ENCODE measurements at places on chromosomes 7 and 10.
A peak's percentile ranks its signal among the peaks of the same experiment; 100 is the strongest.

- no peak overlapping the region for H3K4me3 ChIP-seq
- H3K4me1 ChIP-seq: no peaks in the 10 kb centered on the region
- DNase-seq: no peak
- H3K27me3 ChIP-seq: no peaks in the 10 kb centered on the region
- no peak overlapping the region for H3K27ac ChIP-seq
Measured at GRCh38 chr7:126667742-126668366, 584.9 kb downstream of the GRM8 start.

GRCh38 chr7:94632338-94633013 is 23.5 kb downstream of the SGCE start:
- no peak for DNase-seq
- H3K36me3 ChIP-seq: no peaks in the 10 kb centered on the region
- no peak overlapping the region for H3K27ac ChIP-seq
- no peak overlapping the region for H3K4me3 ChIP-seq
- peaks cover 8% of the 10 kb centered on the region for H3K4me1 ChIP-seq

- H3K27ac ChIP-seq: no peak overlapping the region
- no peak overlapping the region for H3K4me3 ChIP-seq
- DNase-seq: no peak
- no peaks in the 10 kb centered on the region for H3K36me3 ChIP-seq
Measured at GRCh38 chr10:74381291-74381853, 230.4 kb downstream of the ADK start.

DNA sequence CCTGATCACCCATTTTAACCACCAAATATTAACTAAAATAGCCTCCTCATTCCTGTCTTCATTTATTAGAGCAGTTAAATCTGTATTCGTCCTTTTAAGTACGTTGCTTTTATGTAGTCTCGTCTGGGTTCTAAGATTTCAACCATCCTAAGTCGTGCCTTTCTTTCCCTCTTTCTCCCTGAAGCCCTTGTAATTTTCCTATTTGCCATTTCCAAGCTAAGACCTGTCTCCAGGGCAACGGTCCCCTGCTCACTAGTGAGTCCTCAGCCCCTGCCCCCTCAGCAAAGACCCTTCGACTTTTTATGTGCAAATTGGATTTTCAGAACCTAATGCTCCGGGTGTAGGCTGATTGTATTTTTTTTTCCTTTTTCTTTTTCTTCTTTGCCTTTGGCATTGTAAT is 16.1 kb upstream of the MEST start:
- H3K27ac ChIP-seq: no peak overlapping the region
- H3K4me1 ChIP-seq: no peaks in the 10 kb centered on the region
- H3K36me3 ChIP-seq: no peaks in the 10 kb centered on the region

GRCh38 chr10:89992575-89992974 is 291.2 kb downstream of the KIF20B start:
- H3K4me1 ChIP-seq: no peaks in the 10 kb centered on the region
- no peak for DNase-seq
- no peak overlapping the region for H3K4me3 ChIP-seq
- H3K36me3 ChIP-seq: no peaks in the 10 kb centered on the region
- H3K27ac ChIP-seq: no peak overlapping the region
- H3K27me3 ChIP-seq: no peaks in the 10 kb centered on the region

GRCh38 chr10:71266918-71267442 is 52.1 kb upstream of the SLC29A3 start:
- peaks cover 16% of the 10 kb centered on the region for H3K4me1 ChIP-seq
- no peaks in the 10 kb centered on the region for H3K27me3 ChIP-seq
- no peak overlapping the region for H3K4me3 ChIP-seq
- no peak for DNase-seq

GRCh38 chr10:90871279-90871765 is 452 bp upstream of the RPP30 start:
- H3K4me1 ChIP-seq: peaks cover 8% of the 10 kb centered on the region
- H3K27me3 ChIP-seq: no peaks in the 10 kb centered on the region
- DNase-seq: no peak
- H3K27ac ChIP-seq: peak overlapping the region; percentile 15
- peak overlapping the region; percentile 82 for H3K4me3 ChIP-seq

DNA sequence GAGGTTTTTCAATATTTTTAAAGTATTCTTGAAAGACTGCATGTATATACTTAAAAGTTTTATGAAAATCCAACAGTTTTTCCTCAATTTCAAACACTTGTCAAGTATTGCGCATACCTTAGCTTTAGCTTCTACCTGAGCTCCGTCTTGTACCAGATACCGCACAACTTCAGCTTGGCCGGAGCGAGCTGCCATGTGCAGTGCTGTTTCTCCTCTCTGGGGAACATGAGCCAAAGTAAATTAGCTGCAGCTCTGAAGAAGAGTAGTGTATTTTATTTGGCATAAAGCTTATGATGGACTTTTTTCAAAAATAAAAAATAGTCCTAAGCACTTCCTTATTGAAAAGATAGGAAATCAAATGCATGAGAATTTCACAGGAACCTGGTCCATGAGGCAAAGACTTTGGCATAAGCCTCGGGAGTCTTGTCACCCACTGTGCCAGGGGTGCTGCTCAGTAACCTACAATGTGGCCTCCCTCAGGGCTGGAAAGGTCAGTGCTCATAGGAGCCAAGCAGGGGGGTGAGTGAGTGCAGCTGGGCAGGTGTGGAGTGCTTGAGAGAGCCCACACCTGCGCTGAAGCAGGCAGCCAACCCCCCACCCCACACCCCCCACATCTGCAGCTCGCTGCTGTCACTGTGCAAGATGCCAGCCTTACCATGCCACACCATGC is 189.5 kb downstream of the ANK3 start:
- H3K36me3 ChIP-seq: no peaks in the 10 kb centered on the region
- DNase-seq: no peak
- no peaks in the 10 kb centered on the region for H3K27me3 ChIP-seq
- peaks cover 6% of the 10 kb centered on the region for H3K4me1 ChIP-seq
- no peak overlapping the region for H3K4me3 ChIP-seq
- H3K27ac ChIP-seq: no peak overlapping the region

GRCh38 chr7:107668296-107668695 is 7.7 kb downstream of the SLC26A4 start:
- no peak overlapping the region for H3K4me3 ChIP-seq
- H3K36me3 ChIP-seq: no peaks in the 10 kb centered on the region
- H3K27ac ChIP-seq: no peak overlapping the region
- no peaks in the 10 kb centered on the region for H3K4me1 ChIP-seq
- H3K27me3 ChIP-seq: no peaks in the 10 kb centered on the region

- H3K4me3 ChIP-seq: no peak overlapping the region
- no peak for DNase-seq
- peaks cover 17% of the 10 kb centered on the region for H3K27me3 ChIP-seq
- H3K36me3 ChIP-seq: no peaks in the 10 kb centered on the region
- H3K27ac ChIP-seq: no peak overlapping the region
Measured at GRCh38 chr10:101241840-101242707, 12.8 kb upstream of the LBX1 start.

GRCh38 chr10:77898323-77899079 is 28.1 kb downstream of the DLG5 start:
- H3K4me3 ChIP-seq: no peak overlapping the region
- H3K27ac ChIP-seq: no peak overlapping the region
- H3K36me3 ChIP-seq: no peaks in the 10 kb centered on the region
- no peaks in the 10 kb centered on the region for H3K27me3 ChIP-seq

GRCh38 chr7:107712025-107712424 is 31.9 kb upstream of the CBLL1 start:
- DNase-seq: no peak
- no peak overlapping the region for H3K27ac ChIP-seq
- H3K4me1 ChIP-seq: no peaks in the 10 kb centered on the region

DNA sequence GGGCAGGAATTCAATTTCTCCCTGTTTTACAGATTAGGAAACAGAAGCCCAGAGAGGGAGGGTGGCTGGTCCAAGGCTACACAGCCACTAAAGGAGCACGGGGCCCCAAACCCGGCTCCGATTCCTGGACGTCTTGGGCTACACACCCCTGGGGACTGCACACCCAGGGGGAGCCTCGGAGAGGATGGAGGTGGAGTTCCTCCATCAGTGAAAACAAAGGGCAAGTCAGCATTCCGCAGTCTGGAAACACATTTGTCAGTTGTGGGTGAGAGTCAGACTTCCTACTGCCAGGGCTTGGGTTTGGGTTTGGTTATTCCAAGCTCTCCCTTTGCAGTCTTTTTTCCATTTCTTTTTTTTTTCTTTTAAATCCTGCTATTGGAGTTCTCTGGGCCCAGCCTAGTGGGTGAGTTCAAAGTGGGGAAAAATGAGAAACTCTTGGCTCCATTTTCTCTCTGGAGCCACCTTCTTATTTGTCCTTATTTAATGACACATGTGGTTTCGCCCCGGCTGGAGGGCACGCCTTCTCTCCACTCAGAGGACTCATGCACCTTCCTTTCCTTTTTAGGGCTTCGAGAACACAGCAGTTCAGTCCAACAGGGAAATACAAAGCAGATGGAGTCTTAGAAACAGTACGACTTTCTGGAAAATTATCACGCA is 59.9 kb upstream of the AQP1 start:
- peak overlapping the region; percentile 92 for H3K27ac ChIP-seq
- H3K36me3 ChIP-seq: no peaks in the 10 kb centered on the region
- peaks cover 90% of the 10 kb centered on the region for H3K4me1 ChIP-seq

DNA sequence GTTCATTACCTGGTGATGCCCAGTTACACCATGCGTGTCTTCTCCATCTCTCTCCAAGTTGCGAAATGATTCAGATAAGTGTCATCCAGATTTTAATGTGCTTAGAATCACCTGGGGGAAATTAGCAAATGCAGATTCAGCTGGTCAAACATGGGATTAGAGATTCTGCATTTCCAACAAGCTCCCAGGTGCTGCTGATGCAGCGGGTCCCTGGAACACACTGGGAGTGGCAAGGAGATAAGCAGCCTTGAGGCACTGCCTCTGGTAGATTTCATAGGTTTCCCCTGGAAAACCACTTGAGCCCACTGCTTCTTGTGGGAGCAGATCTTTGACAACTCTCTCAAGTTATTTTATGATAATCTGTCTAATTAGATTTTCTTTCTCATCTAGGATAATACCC is 196.0 kb upstream of the C7orf33 start:
- no peaks in the 10 kb centered on the region for H3K4me1 ChIP-seq
- H3K4me3 ChIP-seq: no peak overlapping the region
- no peak overlapping the region for H3K27ac ChIP-seq
- no peak for DNase-seq

DNA sequence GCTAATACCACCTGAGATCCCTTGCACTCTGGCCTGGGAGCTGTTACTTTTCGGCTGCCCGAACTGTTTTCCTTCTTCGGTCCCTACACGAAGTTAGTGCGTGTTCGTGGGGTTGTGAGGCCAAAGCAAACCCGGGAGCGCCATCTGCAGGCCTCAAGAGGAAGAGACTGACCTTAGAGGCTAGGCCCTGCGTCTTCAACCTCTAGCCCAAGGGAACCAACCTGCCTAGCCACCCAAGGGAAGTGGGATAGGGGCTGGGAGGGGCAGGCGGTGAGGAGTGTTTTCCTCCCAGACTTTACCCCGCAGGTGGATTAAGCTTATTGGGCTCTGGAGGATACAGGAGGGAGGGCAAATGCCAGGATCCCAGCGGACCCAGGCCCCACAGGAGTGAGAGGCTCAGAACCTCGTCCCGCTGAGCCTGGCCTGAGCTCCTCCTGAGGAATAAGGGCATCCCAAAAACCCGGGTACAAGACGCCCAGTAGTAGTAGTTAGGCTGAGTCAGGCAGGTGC is 1.7 kb upstream of the PAX2 start:
- H3K4me1 ChIP-seq: peaks cover 74% of the 10 kb centered on the region
- no peak overlapping the region for H3K4me3 ChIP-seq
- H3K36me3 ChIP-seq: no peaks in the 10 kb centered on the region
- no peak for DNase-seq
- no peak overlapping the region for H3K27ac ChIP-seq

Measured in thoracic aorta (tissue), 2 donors.